ENCODE measurements at places on chromosomes 4 and X.
A peak's percentile ranks its signal among the peaks of the same experiment; 100 is the strongest.

- no peak overlapping the region for H3K4me3 ChIP-seq
- H3K27ac ChIP-seq = no peak overlapping the region
- H3K4me1 ChIP-seq = no peaks in the 10 kb centered on the region
- H3K36me3 ChIP-seq = peaks cover 51% of the 10 kb centered on the region
- no peaks in the 10 kb centered on the region for H3K27me3 ChIP-seq
- no peak for DNase-seq
Observed at GRCh38 chrX:153708415-153708814, 15.8 kb downstream of the BCAP31 start.

DNA sequence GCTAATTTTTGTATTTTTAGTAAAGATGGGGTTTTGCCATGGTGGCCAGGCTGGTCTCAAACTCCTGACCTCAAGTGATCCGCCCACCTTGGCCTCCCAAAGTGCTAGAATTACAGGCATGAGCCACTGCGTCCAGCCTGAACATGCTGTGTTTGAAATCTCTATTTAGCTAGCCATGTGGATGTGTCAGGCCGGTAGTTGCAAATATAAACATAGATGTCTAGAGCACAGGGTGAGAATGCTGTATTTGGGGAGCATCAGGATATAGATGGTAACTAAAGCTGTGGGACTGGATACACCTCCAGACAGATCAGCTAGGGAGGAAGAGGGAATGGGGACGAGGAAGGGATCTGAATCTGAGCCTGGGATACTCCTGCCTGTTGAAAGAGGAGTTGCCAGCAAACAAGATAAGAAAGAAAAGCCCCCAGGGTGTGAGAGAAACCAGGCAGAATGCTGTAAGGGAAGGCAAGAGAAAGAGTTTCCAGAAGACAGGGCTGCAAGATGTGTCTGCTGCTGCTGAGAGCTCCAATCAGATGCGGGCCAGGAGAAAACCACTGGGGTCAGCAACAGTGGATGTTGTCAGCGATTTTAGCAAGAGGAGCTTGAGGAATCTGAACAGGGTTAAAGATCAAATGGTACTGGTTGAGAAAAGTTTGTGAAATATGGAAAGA, 177.4 kb downstream of the PALLD start:
- no peaks in the 10 kb centered on the region for H3K27me3 ChIP-seq
- peaks cover 6% of the 10 kb centered on the region for H3K36me3 ChIP-seq
- H3K4me3 ChIP-seq = no peak overlapping the region
- DNase-seq = no peak

DNA sequence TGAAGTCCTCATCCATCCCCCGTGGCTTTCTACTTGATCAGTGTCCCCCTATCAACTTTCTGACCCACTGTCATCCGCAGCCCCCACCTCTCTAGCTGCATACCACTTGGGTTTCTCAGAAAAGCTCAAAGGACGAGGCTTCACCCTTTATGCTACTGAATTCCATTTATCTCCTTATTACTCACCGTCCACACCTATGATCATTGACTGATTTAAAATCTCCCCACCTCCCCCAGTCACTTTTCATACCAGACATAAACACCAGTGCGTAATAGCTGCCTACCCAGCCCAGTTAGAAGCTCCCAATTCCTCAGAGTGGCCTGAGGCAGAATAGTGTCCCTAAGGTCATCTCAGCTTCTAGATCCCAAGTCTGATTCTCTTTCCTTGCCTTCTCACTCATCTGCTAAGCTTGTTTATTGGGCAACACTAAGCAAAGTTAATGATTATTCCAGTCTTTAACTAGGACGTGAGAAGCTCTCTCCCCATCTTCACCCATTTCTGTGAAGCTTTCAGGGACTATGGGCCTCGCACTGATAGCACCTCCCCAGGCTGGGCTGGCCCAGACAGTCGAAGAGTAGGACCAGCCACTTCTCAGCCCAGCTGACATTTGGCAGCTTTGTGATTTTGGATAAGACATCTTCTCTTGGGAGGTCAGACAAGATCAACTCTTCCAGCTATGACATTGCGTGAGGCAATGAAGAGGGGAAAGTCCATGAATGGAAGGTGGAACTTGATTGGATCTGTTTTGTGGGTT, 7.2 kb upstream of the DDX60L start:
- H3K36me3 ChIP-seq = no peaks in the 10 kb centered on the region
- H3K4me3 ChIP-seq = no peak overlapping the region
- no peak for DNase-seq
- no peak overlapping the region for H3K27ac ChIP-seq
- no peaks in the 10 kb centered on the region for H3K4me1 ChIP-seq
- H3K27me3 ChIP-seq = no peaks in the 10 kb centered on the region

DNA sequence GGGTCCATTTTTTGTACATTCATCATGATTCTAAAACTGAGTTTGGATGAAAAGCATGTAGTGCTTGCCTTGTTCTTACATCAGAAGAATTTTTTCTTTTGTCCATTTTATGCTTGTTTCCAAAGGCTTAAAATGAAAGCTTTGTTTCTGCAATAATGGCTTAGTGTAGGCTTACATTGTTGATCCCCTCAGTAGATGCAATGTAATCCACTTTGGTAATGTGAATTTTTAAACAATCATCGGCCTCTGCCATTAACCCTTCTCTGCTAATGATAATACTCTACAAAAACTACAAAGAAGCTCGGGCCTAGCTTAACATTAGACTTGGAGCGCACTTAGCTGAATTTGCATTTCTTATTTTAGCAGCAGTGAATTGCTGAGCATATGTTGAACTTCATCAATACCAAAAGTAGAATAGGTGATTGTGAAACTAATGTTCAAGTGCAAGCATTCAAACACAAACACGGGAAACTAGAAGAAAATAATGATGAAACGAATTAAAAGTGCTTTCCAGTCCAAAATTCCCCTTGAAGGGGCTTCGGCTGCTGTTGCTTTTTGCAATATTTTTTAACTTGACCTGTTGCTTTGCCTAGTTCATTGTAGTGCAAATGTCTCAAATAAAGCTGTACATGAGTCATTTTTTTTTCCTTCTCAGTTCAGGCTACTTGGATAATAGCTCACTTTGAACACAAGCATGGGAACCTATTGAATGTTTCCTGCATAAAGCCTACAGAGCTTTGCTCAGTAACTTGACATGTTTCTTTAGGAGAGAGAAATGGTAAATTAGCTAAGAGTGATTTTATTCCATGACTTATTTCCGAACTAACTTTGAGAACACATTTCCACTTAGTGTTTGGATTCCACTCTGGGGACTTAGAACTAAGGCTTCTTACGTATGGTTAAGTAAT, 66.5 kb downstream of the SLIT2 start:
- peak overlapping the region; percentile 70 for H3K27ac ChIP-seq
- no peaks in the 10 kb centered on the region for H3K27me3 ChIP-seq
- H3K4me1 ChIP-seq = no peaks in the 10 kb centered on the region
- DNase-seq = peak; percentile 26
- H3K36me3 ChIP-seq = no peaks in the 10 kb centered on the region
- H3K4me3 ChIP-seq = no peak overlapping the region

DNA sequence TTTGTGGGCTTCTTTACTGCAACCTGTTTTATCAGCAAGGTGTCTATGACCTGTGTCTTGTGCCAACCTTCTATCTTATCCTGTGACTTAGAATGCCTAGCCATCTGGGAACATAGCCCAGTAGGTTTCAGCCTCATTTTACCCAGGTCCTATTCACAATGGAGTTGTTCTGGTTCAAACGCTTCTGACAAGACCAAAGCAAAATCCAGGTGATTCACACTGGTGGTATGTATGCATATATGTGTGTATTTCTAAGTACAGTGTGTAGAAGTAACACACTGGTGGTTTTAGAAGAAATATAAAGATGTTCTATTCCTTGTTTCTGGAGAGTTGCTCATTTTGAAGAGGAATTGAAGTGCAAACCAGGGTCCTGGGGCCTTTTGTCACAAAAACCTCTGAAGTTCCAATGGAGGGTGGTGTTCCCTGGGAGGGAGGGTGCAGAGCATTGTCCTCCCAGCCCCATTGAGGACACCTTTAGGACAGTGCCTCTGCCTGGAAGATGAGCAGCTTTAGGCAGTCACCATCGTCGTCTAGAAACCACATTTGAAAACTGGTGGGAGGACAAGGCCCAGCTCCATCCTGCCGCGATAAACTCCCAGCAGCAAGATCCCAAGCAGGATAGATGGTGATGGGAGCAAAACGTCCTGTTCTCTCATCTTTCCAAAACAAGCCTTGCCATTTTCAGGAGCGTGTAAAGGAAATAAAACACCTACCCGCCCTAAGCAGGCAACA, 191.4 kb downstream of the TSPAN5 start:
- peaks cover 17% of the 10 kb centered on the region for H3K4me1 ChIP-seq
- H3K27me3 ChIP-seq = no peaks in the 10 kb centered on the region
- no peak for DNase-seq
- H3K27ac ChIP-seq = peak overlapping the region; percentile 35

DNA sequence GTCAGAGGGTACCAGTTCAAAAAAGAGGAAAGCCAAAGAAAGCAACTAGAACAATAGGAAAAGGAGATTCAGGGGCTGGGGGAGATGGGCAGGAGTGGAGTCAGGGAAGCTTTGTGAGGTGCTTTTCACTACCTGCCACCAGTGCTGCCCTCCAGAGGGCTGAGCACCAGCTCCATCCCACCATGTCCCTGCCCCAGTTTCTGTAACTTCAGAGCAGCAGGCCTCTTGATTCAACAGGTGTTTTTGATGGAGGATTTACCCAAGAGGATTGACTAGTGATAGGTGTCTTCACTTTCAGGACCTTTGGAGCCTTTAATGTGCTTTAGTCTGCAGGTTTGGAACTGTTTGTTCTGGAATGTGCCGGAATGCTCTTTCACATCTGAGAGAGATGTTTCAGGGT, 12.1 kb downstream of the KIT start:
- no peak for DNase-seq
- no peaks in the 10 kb centered on the region for H3K27me3 ChIP-seq
- H3K4me3 ChIP-seq = no peak overlapping the region
- H3K27ac ChIP-seq = no peak overlapping the region
- H3K4me1 ChIP-seq = no peaks in the 10 kb centered on the region

GRCh38 chr4:108261026-108261425, 92.3 kb upstream of the LEF1 start:
- no peak overlapping the region for H3K4me3 ChIP-seq
- H3K4me1 ChIP-seq = no peaks in the 10 kb centered on the region
- no peaks in the 10 kb centered on the region for H3K27me3 ChIP-seq
- no peak overlapping the region for H3K27ac ChIP-seq
- H3K36me3 ChIP-seq = no peaks in the 10 kb centered on the region

DNA sequence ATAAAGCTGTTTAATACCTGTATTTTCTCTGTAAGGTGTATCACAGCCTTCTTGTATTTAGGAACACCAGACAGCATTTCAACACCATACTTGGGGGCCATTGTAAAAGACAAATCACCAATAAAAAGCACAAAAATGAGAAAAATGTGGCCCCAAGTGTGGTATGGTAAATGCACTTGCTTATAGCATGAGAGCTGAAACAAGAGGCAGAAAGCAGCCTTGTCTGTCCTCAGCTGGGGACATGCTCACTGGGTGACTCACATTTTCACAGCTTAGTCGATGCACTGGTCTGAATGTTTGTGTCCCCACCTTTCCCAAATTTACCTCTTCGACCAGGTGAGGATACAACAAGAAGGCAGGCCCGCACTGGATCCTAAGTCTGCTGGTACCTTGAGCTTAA, 639.7 kb upstream of the AGA start:
- no peak overlapping the region for H3K4me3 ChIP-seq
- no peaks in the 10 kb centered on the region for H3K36me3 ChIP-seq

DNA sequence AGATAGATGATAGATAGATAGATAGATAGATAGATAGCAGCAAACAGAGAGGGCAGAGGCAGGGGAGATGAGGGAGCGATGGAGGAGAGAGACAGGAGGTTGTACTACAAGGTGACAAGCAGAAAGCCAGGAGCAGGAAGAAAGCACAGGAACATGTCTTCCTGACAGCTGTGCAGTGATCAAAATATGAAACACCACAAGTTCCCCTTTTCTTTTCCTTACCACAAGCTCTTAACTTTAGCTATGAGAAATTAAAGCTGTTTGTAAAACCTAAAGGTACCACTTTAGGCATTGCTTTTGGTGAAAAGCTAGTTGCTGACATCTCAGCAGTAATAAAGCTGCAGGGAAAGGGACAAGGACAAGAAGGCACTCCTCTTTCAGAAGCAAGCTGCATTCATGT, 9.1 kb upstream of the MAGED4B start:
- no peaks in the 10 kb centered on the region for H3K27me3 ChIP-seq
- H3K4me3 ChIP-seq = no peak overlapping the region
- H3K36me3 ChIP-seq = no peaks in the 10 kb centered on the region
- H3K4me1 ChIP-seq = no peaks in the 10 kb centered on the region
- no peak for DNase-seq
- H3K27ac ChIP-seq = no peak overlapping the region

GRCh38 chr4:81282131-81282530, 67.1 kb upstream of the PRKG2 start:
- H3K4me3 ChIP-seq = no peak overlapping the region
- no peaks in the 10 kb centered on the region for H3K4me1 ChIP-seq
- no peaks in the 10 kb centered on the region for H3K36me3 ChIP-seq

- H3K4me3 ChIP-seq = no peak overlapping the region
- no peak for DNase-seq
- H3K4me1 ChIP-seq = peaks cover 4% of the 10 kb centered on the region
- H3K27me3 ChIP-seq = no peaks in the 10 kb centered on the region
Observed at GRCh38 chr4:38919494-38919893, 51.9 kb downstream of the FAM114A1 start.

DNA sequence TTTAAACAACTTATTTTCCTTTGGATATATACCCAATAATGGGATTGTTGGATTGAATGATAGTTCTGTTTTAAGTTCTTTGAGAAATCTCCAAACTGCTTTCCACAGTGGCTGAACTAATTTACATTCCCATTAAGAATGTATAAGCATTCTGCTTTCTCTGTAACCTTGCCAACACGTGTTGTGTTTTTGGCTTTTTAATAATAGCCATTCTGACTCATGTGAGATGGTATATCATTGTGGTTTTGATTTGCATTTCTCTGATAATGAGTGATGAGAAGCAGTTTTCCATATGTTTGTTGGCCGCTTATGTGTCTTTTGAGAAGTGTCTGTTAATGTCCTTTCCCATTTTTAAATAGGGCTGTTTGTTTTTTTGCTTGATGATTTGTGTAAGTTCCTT, 155.6 kb upstream of the PITX2 start:
- no peaks in the 10 kb centered on the region for H3K27me3 ChIP-seq
- no peaks in the 10 kb centered on the region for H3K36me3 ChIP-seq
- no peak overlapping the region for H3K4me3 ChIP-seq
- no peak overlapping the region for H3K27ac ChIP-seq

DNA sequence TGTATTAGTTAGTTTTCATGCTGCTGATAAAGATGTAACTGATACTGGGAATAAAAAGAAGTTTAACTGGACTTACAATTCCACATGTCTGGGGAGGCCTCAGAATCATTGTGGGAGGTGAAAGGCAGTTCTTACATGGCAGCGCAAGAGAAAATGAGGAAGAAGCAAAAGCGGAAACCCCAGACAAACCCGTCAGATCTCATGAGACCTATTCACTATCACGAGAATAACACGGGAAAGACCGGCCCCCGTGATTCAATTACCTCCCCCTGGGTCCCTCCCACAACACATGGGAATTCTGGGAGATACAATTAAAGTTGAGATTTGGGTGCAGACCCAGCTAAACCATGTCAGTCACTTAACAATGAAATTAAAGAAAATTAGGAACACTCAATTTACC, 499.1 kb downstream of the FSTL5 start:
- H3K4me3 ChIP-seq = no peak overlapping the region
- no peaks in the 10 kb centered on the region for H3K36me3 ChIP-seq
- H3K27ac ChIP-seq = no peak overlapping the region
- DNase-seq = no peak
- no peaks in the 10 kb centered on the region for H3K27me3 ChIP-seq
- H3K4me1 ChIP-seq = no peaks in the 10 kb centered on the region

Measured in spinal cord (tissue), 10 donors.